ENCODE measurements at places on chromosomes 1 and 21. TPM values are rescaled to one million over a fixed set of nuclear protein-coding genes. Genes with fewer than 3 reads are reported as not detected.

The CYP4A22 gene
- total RNA-seq = not detected

The RHD gene
- not detected for total RNA-seq

The RSPO1 gene
- 0.08 TPM for total RNA-seq

The CRNN gene
- not detected for total RNA-seq

The ADAMTS4 gene
- not detected for total RNA-seq

The PRAMEF17 gene
- total RNA-seq = not detected

The MFSD2A gene
- 7.0 TPM for total RNA-seq
